Right cardiac atrium (tissue), 5 donors: ENCODE measurements at places on chromosomes 3 and 15. TPM values are rescaled to one million over a fixed set of nuclear protein-coding genes. Genes with fewer than 3 reads are reported as not detected.
A peak's percentile ranks its signal among the peaks of the same experiment; 100 is the strongest.

The P3H2 gene
- 3.3 TPM for total RNA-seq

The ZNF717 gene
- 9.2 TPM for total RNA-seq

The KBTBD8 gene
- 5.7 TPM for total RNA-seq

The CCRL2 gene
- total RNA-seq: 1.4 TPM

The CASR gene
- total RNA-seq: not detected

The PLAAT1 gene
- total RNA-seq: 17.4 TPM

The NR2F2 gene
- 68.6 TPM for total RNA-seq

The UBA7 gene
- 40.5 TPM for total RNA-seq

DNA sequence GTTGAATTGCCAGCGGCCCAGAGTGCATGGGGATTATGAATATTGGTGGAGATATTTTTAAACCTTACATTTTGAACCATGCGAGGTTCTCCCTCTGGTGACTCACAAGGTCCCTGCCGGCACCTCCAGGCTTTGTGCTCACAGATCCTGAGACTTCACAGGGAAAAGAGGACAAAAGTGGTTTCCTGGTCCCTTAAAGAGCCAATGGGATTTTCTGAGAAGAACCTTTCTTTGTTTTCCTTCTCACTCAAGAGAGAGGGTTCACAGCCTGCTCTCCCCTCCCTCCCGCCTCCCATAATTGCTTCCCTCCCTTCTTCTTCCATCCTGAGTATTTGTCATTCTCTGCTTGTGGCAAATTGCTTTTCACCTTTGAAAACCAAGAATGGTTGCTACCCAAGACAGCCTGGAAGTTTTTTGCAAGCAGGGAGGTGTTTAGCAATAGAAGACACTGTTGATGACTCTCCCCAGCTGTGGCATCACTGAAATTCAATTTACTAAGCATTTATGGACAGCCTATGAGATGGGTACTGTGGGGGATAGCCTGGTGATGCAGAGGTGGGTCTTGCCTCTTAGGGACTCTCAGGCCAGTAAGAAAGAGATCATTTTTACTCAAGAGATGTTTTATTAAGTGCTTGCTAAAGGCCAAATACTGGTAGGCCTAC is 76.6 kb downstream of the CPN2 start:
- DNase-seq: no peak

- DNase-seq: no peak
These were observed 141.7 kb downstream of the LRRK1 start for GRCh38 chr15:101060576-101061551.

GRCh38 chr15:51708013-51708412 is 26.7 kb downstream of the SCG3 start:
- no peak for DNase-seq

DNA sequence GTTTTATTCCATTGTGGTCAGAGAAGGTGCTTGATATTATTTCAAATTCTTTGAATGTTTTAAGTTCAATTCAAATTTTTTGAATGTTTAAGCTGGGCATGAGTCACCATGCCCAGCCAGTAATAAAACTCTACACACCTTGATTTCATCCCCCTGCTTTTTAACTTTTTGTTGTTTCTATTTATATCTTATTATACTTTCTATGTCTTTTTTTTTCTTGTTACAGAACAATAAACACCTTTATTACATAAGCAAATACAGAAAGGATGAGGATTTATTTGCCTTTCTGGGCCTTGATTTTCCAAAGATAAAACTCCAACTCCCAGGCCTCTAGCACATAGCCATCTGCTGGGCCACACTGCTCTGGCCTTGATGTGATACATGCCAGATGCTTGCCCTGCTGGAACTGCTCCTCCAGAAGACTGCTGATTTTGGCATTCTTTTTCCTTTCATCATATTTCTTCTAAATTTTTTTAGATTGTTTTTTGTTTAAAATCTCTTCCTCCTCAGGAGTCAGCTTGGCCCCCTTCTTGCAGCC is 14.0 kb downstream of the DNAH12 start:
- DNase-seq: no peak

GRCh38 chr15:29203718-29204368 is 65.8 kb downstream of the NSMCE3 start:
- DNase-seq: no peak

- DNase-seq: no peak
These were observed 142.8 kb downstream of the OCA2 start for GRCh38 chr15:27956285-27956684.

DNA sequence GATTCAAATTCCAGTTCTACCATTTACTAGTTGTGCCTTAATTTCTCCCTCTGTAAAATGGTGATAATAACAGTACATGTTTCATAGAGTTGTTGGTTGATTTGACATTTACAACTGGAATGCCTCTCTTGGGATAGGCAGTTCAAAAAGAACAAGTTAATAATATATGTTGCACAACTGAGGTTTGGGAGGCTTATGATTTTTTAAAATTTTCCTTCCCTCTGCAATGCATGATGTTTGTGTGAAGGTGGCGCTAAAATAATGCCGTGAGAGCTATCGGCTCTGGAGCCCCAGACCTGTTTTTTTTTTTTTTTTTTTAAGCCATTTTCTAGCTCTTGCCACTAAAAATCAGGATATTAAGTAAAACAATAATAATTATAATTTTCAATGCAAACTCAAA is 18.6 kb downstream of the DNAJB11 start:
- no peak for DNase-seq

- no peak for DNase-seq
These were observed 997 bp downstream of the FYCO1 start for GRCh38 chr3:45994419-45995235.

DNA sequence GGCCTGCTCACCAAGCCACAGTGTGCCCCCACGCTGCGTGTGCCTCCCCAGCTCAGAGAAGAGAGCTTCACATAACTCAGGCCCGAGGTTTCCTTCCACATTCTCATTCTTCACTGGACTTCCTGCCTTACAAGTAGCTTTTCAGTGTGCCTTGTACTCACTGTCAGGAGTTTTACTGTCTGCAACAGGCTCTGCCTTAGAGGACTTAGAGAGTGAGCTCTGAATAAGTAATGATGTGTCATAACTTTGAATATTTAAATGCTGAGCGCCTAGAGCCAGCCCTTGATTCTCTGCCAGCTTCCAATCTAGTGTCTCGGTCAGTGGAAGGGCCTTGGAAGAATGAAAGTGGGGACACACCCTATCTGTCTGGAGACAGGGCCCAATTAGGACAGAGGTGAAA is 41.8 kb downstream of the ITGB5 start:
- DNase-seq: peak; percentile 74

DNA sequence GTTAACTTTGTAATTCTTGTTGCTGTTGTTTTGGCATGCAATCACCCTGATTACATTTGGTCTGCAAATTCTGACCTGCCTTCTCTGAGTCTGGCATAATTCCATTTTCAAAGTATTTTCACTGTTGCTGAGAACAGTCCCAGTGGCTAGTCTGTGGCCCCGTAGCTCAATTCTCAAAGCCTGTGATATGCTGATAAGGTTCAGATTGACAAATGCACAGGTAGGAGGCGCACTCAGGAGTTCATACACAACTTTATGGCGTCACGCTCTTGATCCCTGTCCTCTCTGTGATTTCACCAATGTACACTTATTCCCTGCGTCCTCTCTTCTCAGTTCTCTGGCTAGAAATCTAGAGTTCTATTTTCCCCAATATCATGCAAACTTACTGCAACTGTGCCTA is 376.6 kb upstream of the SLCO3A1 start:
- DNase-seq: no peak

GRCh38 chr3:13671482-13672233 is 122.7 kb downstream of the FBLN2 start:
- DNase-seq: no peak

DNA sequence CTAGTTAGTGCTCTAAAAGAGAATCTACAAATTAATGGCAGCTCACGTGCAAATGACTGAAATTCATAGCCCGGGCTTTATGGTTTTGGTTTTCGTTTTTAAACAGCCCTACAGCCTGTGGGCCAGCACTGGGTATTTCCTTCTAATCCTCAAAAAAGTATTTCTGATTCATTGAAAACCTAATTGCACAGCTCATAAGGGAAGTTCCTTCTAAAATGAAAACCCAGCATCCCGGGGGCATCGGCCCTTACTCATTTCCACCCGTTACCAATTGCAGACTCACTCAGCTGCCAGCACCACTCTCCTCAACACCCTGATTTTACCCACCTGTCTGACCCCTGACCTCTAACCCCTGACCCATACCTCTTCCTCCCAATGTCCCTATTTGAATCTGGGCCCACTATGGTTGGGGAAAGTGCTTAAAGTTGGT is 59.5 kb upstream of the ZNF148 start:
- DNase-seq: no peak

GRCh38 chr3:191378142-191378812 is 48.0 kb upstream of the UTS2B start:
- DNase-seq: no peak

DNA sequence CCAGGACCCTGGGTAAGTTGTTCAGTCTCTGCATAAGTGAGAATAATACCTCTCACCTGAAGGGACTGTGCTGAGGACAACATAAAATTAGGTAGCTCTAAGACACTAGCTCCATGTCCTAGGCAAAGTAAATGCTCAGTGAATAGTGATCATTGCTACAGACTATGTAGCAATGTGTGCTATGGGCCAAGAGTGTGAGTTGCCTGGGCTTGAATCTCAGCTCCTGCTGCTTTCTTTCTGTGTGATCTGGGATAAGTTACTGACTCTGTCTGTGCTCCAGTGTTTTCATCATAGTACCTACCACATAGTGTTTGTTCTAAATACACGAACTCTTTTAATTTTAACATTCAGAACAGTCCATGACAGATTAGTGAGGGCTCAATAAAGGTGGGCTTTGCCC is 81.1 kb upstream of the MFGE8 start:
- DNase-seq: no peak

DNA sequence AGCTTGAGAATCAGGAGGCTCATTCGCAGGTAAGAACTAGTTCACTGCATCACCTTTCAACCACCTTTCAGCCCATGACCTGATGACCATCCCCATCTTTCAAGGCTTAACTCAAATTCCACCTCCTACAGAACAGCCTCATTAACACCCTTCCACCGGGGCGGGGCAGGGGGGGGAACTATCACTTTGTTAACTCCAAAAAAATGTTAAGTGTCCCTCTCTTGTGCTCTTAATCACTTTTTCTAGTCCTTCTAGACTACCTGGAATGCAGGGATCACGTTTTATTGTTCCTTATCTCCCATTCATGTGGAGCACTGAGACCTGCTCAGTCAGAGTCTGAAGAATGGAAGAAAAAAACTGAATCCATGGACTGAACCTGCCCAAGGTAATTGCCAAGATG is 51.8 kb downstream of the ATP13A4 start:
- no peak for DNase-seq

DNA sequence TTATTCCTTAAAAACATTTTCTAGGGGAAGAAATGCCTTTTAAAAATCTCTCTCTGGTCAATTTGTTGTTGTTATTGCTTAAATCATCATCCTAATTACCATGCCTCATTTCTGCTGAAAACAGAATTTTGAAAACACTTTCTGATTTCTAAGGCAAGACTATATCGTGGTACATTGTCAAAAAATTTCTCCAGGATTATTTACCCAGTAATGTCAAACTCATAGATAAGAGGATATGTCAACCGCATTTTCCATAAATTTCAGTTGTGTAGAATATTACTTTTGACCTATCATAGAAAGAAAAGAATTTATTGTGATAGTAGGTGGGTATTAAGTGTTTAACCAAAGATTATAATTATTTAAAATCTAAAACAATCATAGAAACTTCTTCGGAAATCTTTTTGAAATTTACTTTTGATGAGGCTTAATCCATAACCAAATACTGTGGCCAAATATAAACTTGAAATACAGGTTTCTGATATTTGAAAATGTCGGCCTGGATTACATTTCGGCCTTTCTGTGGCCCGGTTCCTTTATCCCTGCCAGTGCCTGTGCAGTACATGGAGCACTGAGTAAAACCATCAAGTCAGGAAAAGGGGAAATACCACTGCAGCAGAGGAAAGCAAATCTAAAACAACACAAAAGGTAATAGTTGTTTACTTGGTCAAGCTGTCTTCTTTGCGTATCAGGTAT is 173.4 kb downstream of the MYRIP start:
- DNase-seq: no peak

DNA sequence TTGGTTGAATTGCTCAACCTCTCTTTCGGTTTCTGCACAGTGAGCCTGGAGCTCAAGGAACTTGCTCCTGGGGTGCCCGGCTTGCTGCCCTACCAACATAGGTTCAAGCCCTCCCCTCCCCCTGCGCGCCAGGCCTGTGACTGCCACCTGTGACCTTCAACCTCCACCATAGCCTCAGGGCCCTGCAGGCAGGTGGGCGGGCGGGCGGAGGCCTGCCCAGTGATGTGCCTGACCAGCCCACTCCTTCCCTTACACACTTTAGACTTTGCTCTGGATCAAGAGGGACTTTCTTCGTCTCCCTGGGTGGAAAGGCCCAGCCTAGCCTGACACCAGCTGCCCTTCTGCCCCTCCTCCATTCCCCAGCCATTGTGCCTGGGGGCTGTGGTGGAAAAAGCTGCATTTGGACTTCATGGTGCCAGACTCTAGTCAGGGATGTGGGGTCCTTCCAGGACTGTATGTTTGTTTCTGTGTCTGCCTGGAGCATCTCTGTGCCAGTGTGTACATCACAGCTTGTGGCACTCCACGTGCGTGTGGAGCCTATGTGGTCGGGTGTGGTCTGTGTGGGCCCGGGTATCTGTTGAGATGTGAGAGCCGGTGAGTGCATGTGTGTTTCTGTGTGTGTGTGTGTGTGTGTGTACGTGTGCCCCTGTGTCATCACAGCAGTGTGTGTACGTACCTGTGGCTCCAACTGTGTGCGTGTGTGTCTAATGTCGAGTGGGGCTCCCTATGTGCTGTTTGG is 9.5 kb downstream of the PRKCD start:
- no peak for DNase-seq

GRCh38 chr3:42780892-42781700 is 8.0 kb upstream of the CCDC13 start:
- DNase-seq: no peak
